ENCODE measurements at places on chromosomes 2 and 18. TPM values are rescaled to one million over a fixed set of nuclear protein-coding genes. Genes with fewer than 3 reads are reported as not detected.

CYP26B1 gene
- total RNA-seq = not detected

ZEB2 gene
- total RNA-seq = 14.4 TPM

SLC9A4 gene
- total RNA-seq = not detected

HOXD10 gene
- total RNA-seq = not detected

R3HDM1 gene
- total RNA-seq = 51.5 TPM

NYAP2 gene
- total RNA-seq = 0.11 TPM
